Endodermal cell (in vitro differentiated cells): ENCODE measurements at places on chromosomes 11 and 22. TPM values are rescaled to one million over a fixed set of nuclear protein-coding genes. Genes with fewer than 3 reads are reported as not detected.

DNA sequence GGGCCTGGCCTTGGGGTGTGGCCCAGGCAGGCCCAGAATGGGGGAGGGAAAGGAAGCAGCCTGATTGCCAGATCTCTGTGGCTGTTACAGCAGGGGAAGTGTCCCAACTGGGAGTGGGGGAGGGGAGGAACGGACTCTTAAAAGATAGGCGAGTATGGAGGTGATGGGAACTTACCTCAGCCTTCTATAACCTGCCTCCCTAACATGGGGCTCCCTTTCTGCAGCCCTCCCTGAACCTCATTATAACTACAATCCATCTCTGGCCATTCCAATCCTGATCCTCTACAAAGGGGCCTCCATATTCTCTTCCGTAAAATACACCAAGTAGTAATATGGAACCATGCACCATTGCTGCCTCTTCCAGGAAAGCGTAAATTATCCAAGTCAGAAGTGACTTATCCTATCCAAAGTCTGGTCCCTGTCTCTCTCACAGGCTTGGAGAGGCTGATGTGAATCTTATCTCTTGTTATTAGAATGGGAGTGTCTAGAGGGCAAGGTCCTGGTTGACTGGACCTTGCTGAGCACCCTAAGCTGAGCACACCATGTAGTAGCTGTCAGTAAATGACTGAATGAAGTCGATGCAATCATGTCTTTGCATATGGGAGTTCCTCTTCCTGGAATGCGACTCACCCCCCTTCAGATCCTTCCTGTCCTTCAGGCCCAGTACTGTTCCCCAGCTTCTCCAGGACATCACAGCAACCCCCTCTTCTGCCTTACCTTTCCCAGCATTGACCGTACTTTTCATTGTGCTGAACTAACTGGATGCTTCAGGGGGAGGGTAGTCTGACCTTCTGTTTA is 5.9 kb downstream of the RHOG start:
- peaks cover 19% of the 10 kb centered on the region for H3K4me1 ChIP-seq
- H3K27me3 ChIP-seq: no peaks in the 10 kb centered on the region
- H3K36me3 ChIP-seq: peaks cover 53% of the 10 kb centered on the region

- H3K27me3 ChIP-seq: no peaks in the 10 kb centered on the region
- DNase-seq: no peak
- no peaks in the 10 kb centered on the region for H3K4me1 ChIP-seq
- no peaks in the 10 kb centered on the region for H3K36me3 ChIP-seq
Observed at GRCh38 chr11:10285148-10285802, 8.7 kb downstream of the SBF2 start.

DNA sequence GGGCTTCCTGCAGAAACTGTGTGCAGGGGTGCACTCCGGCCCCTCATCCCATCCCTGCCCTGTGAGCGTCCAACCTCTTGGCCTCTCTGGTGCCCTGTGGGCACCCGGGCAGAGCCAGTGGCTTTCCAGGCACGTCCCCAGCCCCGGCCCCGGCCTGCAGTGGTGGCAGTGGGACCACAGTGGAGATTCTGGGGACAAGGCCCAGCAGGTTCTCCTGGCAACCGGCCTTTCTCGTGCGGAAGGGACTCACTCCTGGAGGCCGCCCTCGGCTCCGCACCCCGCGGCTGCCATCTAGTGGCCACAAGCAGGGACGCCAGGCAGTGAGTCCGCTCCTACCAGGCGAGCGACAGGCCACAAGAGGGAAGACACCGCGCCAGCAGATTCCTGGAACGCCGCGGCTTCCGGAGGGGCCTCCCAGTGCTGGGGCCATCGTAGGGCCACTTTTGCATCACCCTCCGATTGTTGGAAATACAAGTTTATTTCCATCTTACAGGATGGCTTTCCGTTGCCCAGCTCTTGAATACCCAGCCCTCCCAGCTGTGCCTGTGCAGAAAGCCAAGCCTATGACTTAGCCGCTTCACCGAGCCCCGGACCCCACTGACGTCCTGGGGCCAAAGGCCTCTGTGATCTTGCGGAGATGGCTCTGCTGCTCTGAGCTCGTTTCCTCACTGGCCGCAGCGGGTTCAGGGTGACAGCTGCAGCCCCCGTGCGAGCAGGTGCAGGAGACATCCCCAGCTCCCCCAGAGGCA is 357.3 kb downstream of the CTTN start:
- H3K36me3 ChIP-seq: no peaks in the 10 kb centered on the region
- DNase-seq: peak; percentile 95
- no peaks in the 10 kb centered on the region for H3K27me3 ChIP-seq
- no peak overlapping the region for H3K27ac ChIP-seq

DNA sequence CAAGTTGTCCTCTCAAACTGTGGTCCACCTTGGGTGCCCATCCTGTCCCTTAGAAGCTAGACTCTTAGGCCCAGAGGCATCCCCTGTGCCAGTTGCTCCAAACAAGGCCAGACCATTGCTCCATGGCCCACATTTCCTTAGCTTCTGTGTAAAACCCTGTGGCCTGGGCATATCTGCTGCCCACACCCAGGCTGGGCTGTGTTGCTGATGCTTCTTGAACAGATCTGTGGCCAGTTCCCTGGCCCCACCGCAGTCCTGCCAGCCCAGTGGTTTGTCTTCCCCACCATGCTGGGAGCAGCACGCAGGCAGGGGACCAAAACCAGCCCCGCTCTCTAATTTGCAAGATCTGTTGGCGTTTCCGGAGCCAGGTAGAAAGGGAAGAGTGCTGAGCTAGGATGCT is 72.2 kb downstream of the CSNK2A3 start:
- no peaks in the 10 kb centered on the region for H3K36me3 ChIP-seq
- no peak overlapping the region for H3K27ac ChIP-seq
- H3K4me1 ChIP-seq: peaks cover 3% of the 10 kb centered on the region
- no peak for DNase-seq

- peaks cover 24% of the 10 kb centered on the region for H3K27me3 ChIP-seq
- DNase-seq: no peak
- no peaks in the 10 kb centered on the region for H3K36me3 ChIP-seq
- H3K27ac ChIP-seq: no peak overlapping the region
- no peaks in the 10 kb centered on the region for H3K4me1 ChIP-seq
- no peak overlapping the region for H3K4me3 ChIP-seq
Observed at GRCh38 chr11:2877474-2877873, 8.1 kb downstream of the CDKN1C start.

- H3K36me3 ChIP-seq: peaks cover 12% of the 10 kb centered on the region
- no peak overlapping the region for H3K4me3 ChIP-seq
- H3K27ac ChIP-seq: no peak overlapping the region
- no peaks in the 10 kb centered on the region for H3K4me1 ChIP-seq
Observed at GRCh38 chr11:65300621-65301275, 13.9 kb upstream of the CDC42EP2 start.

DNA sequence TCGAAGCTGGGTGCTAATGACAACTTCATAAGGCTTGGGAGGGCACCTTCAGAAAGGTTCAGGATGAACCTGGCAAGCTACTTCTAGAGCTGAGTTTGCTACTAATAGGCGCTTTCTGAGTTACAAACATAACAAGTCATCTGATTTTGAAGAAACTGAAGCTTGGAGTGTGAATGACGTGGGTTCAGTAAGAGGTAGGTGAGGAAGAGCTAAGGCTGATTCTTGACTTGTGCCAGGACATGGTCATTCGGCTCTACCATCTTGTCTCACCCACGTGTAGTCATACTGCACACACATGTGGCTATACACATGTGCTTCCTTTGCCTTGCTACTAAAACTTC is 56.4 kb downstream of the SWAP70 start:
- no peak for DNase-seq
- H3K4me1 ChIP-seq: no peaks in the 10 kb centered on the region
- no peaks in the 10 kb centered on the region for H3K27me3 ChIP-seq
- no peak overlapping the region for H3K4me3 ChIP-seq
- no peak overlapping the region for H3K27ac ChIP-seq

DNA sequence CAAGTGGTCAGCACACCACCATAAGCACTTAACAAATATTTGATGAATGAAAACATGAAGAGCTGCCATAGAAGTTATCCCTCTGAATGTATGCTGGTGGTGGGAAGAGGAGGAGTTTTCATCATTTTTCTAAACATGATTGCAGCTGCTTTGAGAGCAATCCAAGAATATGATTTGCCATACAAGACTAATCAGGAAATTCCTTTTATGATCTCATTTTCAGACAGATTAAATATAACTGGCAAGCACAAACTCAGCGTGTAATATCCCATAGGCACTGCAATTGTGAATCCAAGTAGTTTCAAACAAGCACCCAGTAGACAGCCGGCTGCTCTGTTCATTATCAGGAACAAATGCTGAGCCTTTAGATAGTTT is 505.7 kb upstream of the LUZP2 start:
- H3K36me3 ChIP-seq: no peaks in the 10 kb centered on the region
- no peak overlapping the region for H3K27ac ChIP-seq
- no peak overlapping the region for H3K4me3 ChIP-seq

- peaks cover 63% of the 10 kb centered on the region for H3K36me3 ChIP-seq
- H3K27ac ChIP-seq: no peak overlapping the region
- peak overlapping the region; percentile 99 for H3K4me3 ChIP-seq
- no peak for DNase-seq
- peaks cover 20% of the 10 kb centered on the region for H3K4me1 ChIP-seq
- no peaks in the 10 kb centered on the region for H3K27me3 ChIP-seq
Observed at GRCh38 chr11:210122-210802, 2.8 kb downstream of the RIC8A start.

DNA sequence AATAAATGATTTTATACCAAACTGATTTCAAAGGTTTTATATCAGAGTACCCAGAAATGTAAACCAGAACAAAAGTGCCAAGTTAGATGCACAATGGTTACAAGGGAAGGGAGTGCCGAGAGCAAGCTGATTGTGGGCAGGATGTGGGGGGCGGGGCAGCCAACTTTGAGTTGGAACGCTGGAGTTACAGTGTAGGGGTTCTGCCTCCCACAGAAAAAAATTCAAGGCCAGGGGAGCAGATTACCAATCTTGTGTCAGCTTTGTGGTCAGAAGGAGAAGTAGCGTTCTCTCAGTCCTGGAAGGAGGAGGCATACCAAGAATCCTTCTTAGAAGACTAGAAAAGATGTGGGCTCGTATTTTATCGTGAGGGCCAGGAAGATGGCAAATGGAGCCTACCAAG is 15.9 kb upstream of the POU2AF2 start:
- no peak overlapping the region for H3K4me3 ChIP-seq
- H3K36me3 ChIP-seq: no peaks in the 10 kb centered on the region
- DNase-seq: no peak
- H3K27ac ChIP-seq: no peak overlapping the region

DNA sequence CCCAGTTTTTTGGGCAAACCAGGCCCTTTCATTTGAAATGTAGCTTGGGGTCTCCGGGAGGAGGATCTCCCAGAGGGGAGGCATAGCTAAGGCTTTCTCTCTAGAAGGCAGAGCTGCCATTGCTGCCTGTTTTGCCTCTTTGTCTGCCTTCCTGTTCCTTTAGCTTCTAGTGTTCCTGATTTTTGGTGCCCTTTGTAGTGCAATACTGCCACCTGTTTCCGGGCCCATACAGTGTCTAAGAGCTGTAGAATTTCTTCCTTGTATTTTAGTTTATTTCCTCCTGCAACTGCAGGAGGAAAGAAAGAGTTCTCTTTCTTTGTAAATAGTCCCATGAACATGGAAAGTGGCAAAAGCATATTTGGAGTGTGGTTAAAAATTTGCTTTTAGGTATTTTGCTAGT is 19.3 kb upstream of the GLYATL1 start:
- no peak for DNase-seq
- H3K27ac ChIP-seq: no peak overlapping the region
- no peak overlapping the region for H3K4me3 ChIP-seq
- H3K27me3 ChIP-seq: no peaks in the 10 kb centered on the region
- H3K36me3 ChIP-seq: no peaks in the 10 kb centered on the region

- H3K4me3 ChIP-seq: no peak overlapping the region
- H3K27me3 ChIP-seq: no peaks in the 10 kb centered on the region
- H3K36me3 ChIP-seq: no peaks in the 10 kb centered on the region
- no peak overlapping the region for H3K27ac ChIP-seq
- peak; percentile 64 for DNase-seq
Observed at GRCh38 chr22:33666279-33666960, 253.9 kb downstream of the LARGE1 start.

DNA sequence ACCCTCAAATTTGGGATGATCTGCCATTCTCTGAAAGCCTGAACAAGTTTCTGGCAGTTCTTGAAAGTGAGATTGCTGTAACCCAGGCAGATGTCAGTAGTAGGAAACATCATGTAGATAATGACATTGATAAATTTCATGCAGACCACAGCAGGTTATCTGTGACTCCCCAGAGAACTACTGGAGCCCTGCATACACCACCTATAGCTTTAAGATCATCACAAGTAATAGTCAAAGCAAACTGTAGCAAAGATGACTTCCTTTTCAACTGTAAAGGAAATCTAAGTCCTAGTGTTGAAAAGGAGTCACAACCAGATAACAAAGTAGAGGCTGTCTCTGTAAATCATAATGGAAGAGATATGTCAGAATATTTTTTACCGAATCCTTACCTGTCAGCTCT is 31.0 kb downstream of the DDIAS start:
- no peaks in the 10 kb centered on the region for H3K4me1 ChIP-seq
- peaks cover 21% of the 10 kb centered on the region for H3K36me3 ChIP-seq

The ZC3H12C gene
- 3.2 to 5.2 TPM (median 4.1 TPM) in 3 replicates for total RNA-seq

The APOBEC3B gene
- total RNA-seq: 4.1 TPM in 2 replicates

The NCAM1 gene
- total RNA-seq: 2.7 and 2.9 TPM in 2 replicates

The TBX1 gene
- total RNA-seq: 1.3 and 2.0 TPM in 2 replicates

The RHOG gene
- 25.5 and 26.9 TPM in 2 replicates for total RNA-seq

The ART1 gene
- not detected in 2 replicates for total RNA-seq
